ENCODE measurements at places on chromosomes 7 and 10. TPM values are rescaled to one million over a fixed set of nuclear protein-coding genes. Genes with fewer than 3 reads are reported as not detected.
A peak's percentile ranks its signal among the peaks of the same experiment; 100 is the strongest.

DNA sequence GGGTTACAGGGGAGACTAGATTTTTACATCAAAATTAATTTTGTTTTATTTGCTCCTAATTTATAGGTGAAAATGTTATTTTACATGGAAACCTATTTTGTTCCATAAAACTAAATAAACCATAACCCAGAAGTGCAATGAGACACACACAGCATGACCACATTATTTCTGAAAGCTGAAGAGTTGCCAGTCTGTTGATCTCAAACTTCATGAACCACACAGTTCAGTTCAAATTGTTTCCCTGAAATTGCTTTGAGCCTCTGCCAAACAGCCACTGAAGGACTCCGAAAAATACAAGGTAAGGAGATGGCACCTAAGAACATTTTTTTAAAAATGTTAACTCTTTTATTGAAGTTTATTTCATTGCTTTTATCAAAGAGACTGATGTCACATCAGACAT is 25.0 kb upstream of the ITGB8 start:
- no peaks in the 10 kb centered on the region for H3K36me3 ChIP-seq
- H3K27me3 ChIP-seq = no peaks in the 10 kb centered on the region
- DNase-seq = peak; percentile 9

GRCh38 chr10:132265890-132266496 is 41.8 kb downstream of the STK32C start:
- no peaks in the 10 kb centered on the region for H3K27me3 ChIP-seq
- no peak overlapping the region for H3K27ac ChIP-seq
- H3K4me3 ChIP-seq = no peak overlapping the region
- no peaks in the 10 kb centered on the region for H3K36me3 ChIP-seq
- H3K4me1 ChIP-seq = no peaks in the 10 kb centered on the region

GRCh38 chr7:156374335-156374734 is 266.2 kb upstream of the RNF32 start:
- H3K4me3 ChIP-seq = no peak overlapping the region
- no peaks in the 10 kb centered on the region for H3K4me1 ChIP-seq
- no peaks in the 10 kb centered on the region for H3K27me3 ChIP-seq
- no peaks in the 10 kb centered on the region for H3K36me3 ChIP-seq

- no peaks in the 10 kb centered on the region for H3K36me3 ChIP-seq
- no peak for DNase-seq
- no peak overlapping the region for H3K4me3 ChIP-seq
Measured at GRCh38 chr7:78074713-78075112, 276.1 kb downstream of the PHTF2 start.

DNA sequence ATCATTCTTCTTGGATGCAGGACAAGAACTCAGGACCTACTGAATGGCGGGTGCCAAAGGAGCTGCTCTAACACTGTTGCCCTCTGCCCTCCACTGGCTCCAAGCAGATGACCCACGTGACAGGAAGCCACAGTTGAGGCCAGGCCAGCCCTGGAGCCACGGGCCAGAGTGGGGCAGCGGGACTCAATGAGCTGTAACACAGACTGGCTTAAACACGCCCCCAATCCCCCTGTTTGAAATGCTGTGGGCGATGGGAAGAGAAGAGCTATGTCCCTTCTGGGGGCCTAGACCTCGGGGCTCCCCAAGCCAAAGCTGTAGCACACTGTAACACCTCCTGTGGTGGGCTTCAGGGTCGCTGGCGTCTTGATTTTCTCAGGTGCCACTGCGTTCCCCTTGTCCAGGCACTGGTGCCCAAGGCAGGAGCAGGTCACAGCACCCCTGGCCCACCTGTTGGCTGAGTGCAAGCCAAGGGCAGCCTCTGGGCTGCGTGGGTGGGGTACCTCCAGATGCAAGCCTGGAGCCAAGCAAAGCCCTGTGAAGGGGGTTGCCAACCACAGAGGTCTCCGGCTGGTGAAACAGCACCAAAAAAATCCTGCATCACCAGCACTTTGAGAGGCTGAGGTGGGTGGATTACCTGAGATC is 18.6 kb upstream of the ZMIZ2 start:
- H3K27me3 ChIP-seq = no peaks in the 10 kb centered on the region
- no peak overlapping the region for H3K27ac ChIP-seq
- H3K4me1 ChIP-seq = no peaks in the 10 kb centered on the region
- H3K36me3 ChIP-seq = no peaks in the 10 kb centered on the region

DNA sequence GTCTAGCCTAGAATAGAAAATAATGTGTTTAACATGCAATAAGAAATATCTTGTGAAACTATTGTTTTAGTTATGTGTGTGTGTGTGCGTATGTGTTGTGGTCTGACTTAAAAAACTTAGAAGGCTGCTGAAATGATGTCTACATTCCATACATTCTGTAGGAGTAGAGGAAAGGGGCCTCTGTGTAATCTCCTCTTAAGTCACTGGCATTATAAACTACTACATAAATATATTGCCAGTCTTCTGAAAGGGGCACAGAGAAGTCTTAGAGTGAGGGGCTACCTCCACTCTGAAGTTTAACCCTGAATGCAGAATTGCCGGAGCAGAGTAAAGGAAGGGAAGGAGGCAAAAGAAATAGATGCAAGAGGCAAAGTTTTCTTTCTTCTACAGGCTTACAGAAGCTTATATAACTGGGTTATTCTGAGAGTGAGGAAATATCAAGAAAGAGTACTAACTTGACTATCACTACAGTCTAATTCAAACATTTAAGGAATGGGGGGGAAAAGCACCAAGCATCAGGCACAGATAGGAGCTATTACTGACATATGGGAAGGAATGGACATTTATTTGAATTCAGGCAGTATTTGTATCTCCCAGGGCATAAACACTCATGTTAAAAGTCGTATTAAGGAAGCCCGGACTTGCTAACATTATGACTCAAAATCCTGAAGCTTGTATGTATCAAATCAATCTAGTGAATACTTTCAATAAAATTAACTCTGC is 75.7 kb downstream of the DNAJC1 start:
- no peak for DNase-seq
- no peaks in the 10 kb centered on the region for H3K27me3 ChIP-seq
- H3K36me3 ChIP-seq = no peaks in the 10 kb centered on the region
- peaks cover 15% of the 10 kb centered on the region for H3K4me1 ChIP-seq
- no peak overlapping the region for H3K4me3 ChIP-seq
- H3K27ac ChIP-seq = peak overlapping the region; percentile 49

The KCNMA1 gene
- total RNA-seq = 2.5 TPM

- H3K4me3 ChIP-seq = no peak overlapping the region
- H3K4me1 ChIP-seq = peaks cover 15% of the 10 kb centered on the region
- no peaks in the 10 kb centered on the region for H3K36me3 ChIP-seq
- DNase-seq = no peak
Measured at GRCh38 chr10:33493978-33494377, 159.5 kb upstream of the NRP1 start.

The ALOX5 gene
- total RNA-seq = 4.1 TPM

DNA sequence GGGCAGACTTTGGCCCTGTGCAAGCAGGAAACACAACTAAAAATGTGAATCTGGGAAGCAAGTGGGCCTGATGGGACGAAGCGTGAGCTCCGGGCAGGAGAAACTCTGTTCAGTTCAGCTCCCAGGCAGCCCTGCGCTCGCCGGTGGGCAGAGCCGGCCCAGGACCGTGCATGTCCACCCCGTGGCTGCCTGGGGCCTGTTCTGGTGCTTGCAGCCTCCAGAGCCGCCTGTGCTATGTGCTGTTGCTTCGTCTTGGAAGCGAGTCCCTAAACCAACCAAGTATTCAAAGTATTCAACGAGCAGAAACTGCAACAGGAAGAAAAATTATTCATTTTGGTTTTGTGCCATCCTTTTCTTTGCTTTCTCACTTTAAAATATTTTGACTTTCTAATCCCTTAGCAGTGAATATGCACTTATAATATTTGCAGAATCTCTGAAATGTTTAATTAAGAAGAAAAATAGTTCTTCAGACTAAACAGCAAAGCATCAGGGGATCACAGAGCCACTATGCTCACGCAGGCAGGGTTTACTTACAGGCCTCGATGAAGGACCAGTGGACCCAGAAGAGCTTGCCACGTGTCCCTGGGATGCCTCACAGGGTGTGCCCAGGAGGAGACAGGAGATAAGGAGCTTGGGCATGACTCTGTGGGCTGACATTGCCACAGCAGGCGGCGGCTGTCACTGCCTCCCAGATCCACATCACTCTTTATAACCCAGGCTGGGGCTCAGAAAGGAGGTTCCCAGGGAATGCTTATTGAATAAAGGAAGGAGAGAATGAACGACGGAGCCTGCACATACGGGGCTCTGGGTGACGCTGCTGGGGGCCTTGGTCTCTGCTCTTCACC is 45.6 kb downstream of the VIPR2 start:
- H3K27me3 ChIP-seq = no peaks in the 10 kb centered on the region
- no peak for DNase-seq
- H3K36me3 ChIP-seq = no peaks in the 10 kb centered on the region
- H3K27ac ChIP-seq = no peak overlapping the region
- no peaks in the 10 kb centered on the region for H3K4me1 ChIP-seq
- H3K4me3 ChIP-seq = no peak overlapping the region

- H3K27me3 ChIP-seq = no peaks in the 10 kb centered on the region
- DNase-seq = no peak
- no peak overlapping the region for H3K4me3 ChIP-seq
- no peaks in the 10 kb centered on the region for H3K36me3 ChIP-seq
- no peaks in the 10 kb centered on the region for H3K4me1 ChIP-seq
- no peak overlapping the region for H3K27ac ChIP-seq
Measured at GRCh38 chr7:158015403-158016179, 572.0 kb downstream of the PTPRN2 start.

DNA sequence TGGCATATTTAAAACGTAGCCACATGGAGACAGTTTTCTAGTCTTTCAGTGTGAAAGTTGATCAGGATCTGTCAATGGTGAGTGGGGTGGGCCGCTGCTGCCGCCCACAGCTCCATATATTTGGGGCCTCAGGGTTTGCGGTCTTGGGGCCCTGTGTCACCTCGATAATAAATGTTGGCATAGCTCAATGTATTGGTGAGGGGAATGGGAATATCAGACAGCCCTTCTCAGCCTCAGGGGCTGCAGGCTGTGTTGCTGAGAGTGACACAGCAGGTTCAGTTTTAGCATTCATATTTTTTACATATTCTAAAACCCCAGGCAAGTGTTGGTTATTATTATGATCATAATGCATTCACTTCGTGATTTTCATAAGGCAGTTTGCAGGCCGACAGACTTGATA is 5.3 kb downstream of the CDH23 start:
- no peaks in the 10 kb centered on the region for H3K36me3 ChIP-seq
- DNase-seq = no peak
- no peak overlapping the region for H3K27ac ChIP-seq

- H3K27me3 ChIP-seq = no peaks in the 10 kb centered on the region
- H3K4me1 ChIP-seq = no peaks in the 10 kb centered on the region
- DNase-seq = no peak
- no peaks in the 10 kb centered on the region for H3K36me3 ChIP-seq
Measured at GRCh38 chr7:41323806-41324205, 379.1 kb downstream of the INHBA start.

- DNase-seq = no peak
- H3K27me3 ChIP-seq = no peaks in the 10 kb centered on the region
- H3K27ac ChIP-seq = no peak overlapping the region
- H3K4me1 ChIP-seq = no peaks in the 10 kb centered on the region
Measured at GRCh38 chr7:50695026-50695425, 87.7 kb downstream of the GRB10 start.

The LHFPL3 gene
- not detected for total RNA-seq

The ZNF518A gene
- 31.1 TPM for total RNA-seq

- DNase-seq = no peak
- no peaks in the 10 kb centered on the region for H3K36me3 ChIP-seq
- peaks cover 6% of the 10 kb centered on the region for H3K4me1 ChIP-seq
Measured at GRCh38 chr10:44935966-44936295, 23.7 kb upstream of the RASSF4 start.

The NPFFR1 gene
- total RNA-seq = under 0.01 TPM

The SRI gene
- 99.5 TPM for total RNA-seq

GRCh38 chr7:137975221-137975620 is 26.7 kb downstream of the CREB3L2 start:
- H3K4me3 ChIP-seq = no peak overlapping the region
- no peaks in the 10 kb centered on the region for H3K36me3 ChIP-seq
- H3K27me3 ChIP-seq = no peaks in the 10 kb centered on the region
- DNase-seq = no peak
- peak overlapping the region; percentile 49 for H3K27ac ChIP-seq
- peaks cover 65% of the 10 kb centered on the region for H3K4me1 ChIP-seq

DNA sequence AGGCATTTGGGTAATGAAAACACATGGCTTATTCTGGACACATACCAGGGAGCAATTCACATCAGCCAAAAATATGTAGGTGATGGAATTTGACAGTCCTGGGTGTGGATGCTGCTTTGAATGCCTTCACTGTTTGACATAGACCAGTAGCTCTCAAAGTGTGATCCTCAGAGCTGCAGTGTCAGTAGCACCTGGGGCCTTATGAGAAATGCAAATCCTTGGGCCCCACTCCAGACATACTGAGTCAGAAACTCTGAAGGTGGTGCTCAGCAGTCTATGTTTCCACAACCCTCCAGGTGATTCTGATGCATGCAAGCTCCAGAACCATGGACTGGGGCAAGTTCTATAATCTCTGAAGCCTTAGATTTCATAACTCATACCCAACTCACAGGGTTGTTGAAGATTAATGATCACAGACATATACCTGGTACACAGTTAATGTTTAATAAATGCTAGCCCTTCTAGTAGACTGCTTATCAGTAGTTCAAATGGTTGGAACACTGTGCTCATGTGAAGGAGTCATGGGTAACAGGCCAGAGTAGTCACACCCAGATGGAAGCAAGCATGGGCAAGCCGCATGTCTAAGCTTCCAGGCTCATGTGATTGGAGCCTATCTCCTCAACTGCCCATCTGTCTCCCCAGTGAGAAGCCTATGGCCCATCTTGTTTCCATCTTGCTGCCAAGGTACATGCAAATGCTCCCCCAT is 715.7 kb downstream of the GRID1 start:
- no peaks in the 10 kb centered on the region for H3K27me3 ChIP-seq
- no peak for DNase-seq
- H3K27ac ChIP-seq = no peak overlapping the region
- H3K4me3 ChIP-seq = no peak overlapping the region
- no peaks in the 10 kb centered on the region for H3K36me3 ChIP-seq

The NPY4R gene
- total RNA-seq = not detected

The PIK3CG gene
- total RNA-seq = 2.4 TPM

DNA sequence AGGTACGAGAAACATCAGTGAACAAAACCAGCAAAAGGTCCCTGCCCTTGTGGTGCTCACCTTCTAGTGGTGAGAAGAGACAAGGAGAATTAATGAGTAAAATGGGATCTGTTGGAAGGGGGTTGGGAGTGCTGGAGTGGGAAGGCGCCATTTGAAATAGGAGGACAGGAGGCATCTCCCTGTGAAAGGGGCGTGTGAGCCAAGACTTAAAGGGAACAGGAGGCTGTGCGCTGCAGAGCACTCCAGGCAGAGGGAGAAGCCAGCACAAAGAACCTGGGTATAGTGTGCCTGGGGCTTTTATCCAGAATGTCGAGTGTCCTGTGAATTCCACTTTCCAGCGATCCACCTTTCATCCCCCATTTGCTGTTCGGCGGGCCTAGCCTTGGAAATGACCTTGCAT is 497.9 kb upstream of the GALNT17 start:
- no peaks in the 10 kb centered on the region for H3K4me1 ChIP-seq
- H3K27ac ChIP-seq = no peak overlapping the region
- no peak overlapping the region for H3K4me3 ChIP-seq

GRCh38 chr7:47601119-47601880 is 19.4 kb upstream of the TNS3 start:
- no peak overlapping the region for H3K4me3 ChIP-seq
- DNase-seq = no peak
- peaks cover 59% of the 10 kb centered on the region for H3K4me1 ChIP-seq
- no peaks in the 10 kb centered on the region for H3K27me3 ChIP-seq
- no peaks in the 10 kb centered on the region for H3K36me3 ChIP-seq
- H3K27ac ChIP-seq = peak overlapping the region; percentile 57

Measured in thyroid gland (tissue), 4 donors.